ENCODE measurements at places on chromosomes 2 and 18.

DNA sequence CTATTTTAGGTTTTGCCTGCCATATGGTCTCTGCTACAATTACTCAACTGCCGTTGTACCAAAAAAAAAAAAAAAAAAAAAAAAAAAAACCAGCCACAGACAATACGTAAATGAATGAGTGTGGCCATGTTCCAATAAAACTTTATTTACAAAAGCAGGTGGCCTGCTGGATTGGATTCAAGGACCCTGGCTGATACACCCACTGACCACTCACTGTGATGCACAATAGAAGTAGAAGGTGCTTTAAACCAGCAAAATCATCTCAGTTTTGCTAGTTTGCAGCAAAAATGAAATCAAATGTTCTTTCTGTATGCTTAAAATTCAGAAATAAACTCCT is 137.4 kb downstream of the AKAIN1 start:
- DNase-seq = no peak

GRCh38 chr2:150303281-150303680 is 184.2 kb downstream of the RND3 start:
- DNase-seq = no peak

- no peak for DNase-seq
These were observed 70.6 kb downstream of the MARCO start for GRCh38 chr2:119012345-119013301.

GRCh38 chr2:133774654-133775015 is 206.4 kb upstream of the NCKAP5 start:
- DNase-seq = no peak

GRCh38 chr2:199404841-199405240 is 52.9 kb downstream of the SATB2 start:
- DNase-seq = no peak

- DNase-seq = no peak
These were observed 96.7 kb upstream of the SLC14A2 start for GRCh38 chr18:45518311-45519155.

- no peak for DNase-seq
These were observed 3.3 kb downstream of the SKOR2 start for GRCh38 chr18:47248115-47248603.

DNA sequence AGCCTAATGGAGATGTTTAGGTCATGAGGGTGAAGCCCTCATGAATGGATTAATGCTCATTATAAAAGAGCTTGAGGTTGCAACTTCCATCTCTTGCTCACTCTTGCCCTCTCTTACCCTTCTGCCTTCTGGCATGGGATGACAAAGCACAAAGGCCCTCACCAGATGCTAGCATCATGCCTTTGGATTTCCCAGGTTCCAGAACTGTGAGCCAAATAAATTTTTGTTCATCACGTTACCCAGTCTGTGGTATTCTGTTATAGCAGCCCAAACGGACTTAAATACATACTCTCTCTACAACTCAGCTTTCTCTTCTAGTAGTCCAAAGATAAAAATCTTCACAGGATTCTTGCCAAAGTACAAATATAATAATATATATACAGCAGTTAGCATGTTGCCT is 75.8 kb downstream of the LNPK start:
- no peak for DNase-seq

DNA sequence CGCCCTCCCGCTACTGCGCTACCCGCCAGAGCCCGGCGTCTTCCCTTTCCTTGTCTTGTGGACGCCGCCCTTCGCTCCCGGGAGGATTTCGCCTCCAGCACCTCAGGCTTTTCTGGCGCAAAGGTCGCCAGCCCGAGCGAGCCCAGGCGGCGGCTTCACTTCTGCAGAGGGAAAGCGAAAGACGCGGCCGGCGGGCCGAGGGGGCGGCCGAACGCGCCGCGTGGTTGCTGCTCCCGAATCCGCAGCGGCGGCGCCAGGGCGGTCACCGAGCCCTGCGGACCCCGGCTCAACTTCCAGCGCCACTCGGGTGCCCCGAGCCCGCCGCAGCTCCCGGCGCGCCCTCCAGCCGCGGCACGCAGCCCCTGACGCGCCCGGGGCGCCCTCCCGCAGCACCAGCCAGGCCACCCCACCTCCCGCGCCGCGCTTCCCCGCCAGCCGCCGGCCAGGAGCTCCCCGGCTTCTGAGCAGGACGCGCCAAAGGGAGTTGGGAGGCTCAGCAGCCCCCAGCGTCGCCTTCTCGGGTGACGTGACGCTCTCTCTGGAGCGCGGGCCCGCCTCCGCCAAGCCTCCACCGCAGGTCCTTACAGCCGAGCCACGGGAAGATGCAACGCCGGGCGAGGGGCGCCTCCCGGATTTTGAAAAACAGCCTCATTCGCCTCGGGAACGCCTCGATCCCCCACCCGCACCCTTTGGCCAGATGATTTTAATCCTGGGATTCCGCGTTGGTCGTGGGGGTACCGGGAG is 84.9 kb upstream of the EPB41L3 start:
- DNase-seq = no peak

- DNase-seq = no peak
These were observed 21.4 kb upstream of the MLPH start for GRCh38 chr2:237465515-237466148.

DNA sequence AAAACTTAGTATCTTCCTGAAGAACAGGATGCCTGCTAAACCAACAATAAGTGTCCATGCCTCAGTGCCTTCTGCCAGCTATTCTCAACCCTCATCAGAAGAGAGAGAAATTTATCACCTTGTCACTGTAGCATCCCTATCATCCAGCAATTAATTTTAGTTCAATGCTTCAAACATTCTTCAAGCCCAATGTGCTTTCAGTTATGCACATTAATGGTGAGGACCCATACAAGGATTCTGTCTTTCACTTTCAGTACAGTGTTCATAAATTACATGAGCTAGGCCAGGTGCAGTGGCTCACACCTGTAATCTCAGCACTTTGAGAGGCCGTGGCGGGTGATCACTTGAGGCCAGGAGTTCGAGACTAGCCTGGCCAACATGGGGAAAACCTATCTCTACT is 47.0 kb upstream of the MSH6 start:
- no peak for DNase-seq

Measured in C1 segment of cervical spinal cord (tissue), 14 donors.